SK-MEL-5 (cell line): ENCODE measurements at places on chromosomes 16 and 17.
A peak's percentile ranks its signal among the peaks of the same experiment; 100 is the strongest.

- DNase-seq = no peak
These were observed 187.4 kb upstream of the WSB1 start for GRCh38 chr17:27106347-27106981.

GRCh38 chr17:10127819-10128425 lies 70.5 kb downstream of the GAS7 start:
- DNase-seq = no peak

DNA sequence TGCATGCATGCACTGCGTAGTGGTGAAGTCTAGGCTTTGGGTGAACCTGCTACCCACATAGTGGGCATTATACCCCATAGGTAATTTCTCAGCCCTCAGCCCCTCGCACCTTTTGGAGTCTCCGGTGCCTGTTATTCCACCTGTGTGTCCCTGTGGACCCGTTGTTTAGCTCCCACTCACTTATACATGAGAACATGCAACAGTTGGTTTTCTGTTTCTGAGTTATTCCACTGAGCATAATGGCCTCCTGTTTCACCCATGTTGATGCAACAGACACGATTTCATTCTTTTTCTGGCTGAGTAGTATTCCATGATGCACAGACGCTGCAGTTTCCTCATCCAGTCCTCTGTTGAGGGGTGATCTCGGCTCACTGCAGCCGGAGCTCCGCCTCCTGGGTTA lies 141.5 kb upstream of the CHMP6 start:
- no peak for DNase-seq

DNA sequence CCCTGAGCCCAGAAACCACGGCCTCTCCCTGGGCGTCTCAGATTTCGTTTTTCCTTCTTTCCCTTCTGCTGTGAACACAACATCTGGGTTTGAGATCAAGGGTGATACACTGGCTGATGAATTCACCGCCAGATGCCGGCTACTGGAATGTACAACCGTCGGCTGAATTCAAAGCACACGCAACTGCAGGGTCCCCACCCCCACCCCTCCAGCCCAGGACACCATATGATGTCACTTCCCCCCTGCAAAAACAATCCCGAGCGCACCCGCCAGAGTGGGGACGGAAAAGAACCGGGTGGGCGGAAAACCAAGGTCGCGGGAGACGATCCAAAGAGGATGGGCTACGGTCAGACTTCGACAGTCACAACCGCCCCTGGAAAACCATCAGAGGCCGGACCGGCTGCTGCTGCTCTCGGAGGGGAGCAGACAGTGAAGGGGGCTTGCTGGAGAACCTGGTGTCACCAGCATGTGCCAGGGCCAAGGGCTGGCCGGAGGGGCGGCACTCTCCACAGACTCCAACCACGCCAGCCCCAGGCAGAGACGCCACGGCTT lies 23.3 kb downstream of the CEP295NL start:
- DNase-seq = no peak

GRCh38 chr17:6512552-6512951 lies 43.8 kb downstream of the PITPNM3 start:
- DNase-seq = no peak

- no peak for DNase-seq
These were observed 30.9 kb upstream of the SLC25A19 start for GRCh38 chr17:75319904-75320691.

DNA sequence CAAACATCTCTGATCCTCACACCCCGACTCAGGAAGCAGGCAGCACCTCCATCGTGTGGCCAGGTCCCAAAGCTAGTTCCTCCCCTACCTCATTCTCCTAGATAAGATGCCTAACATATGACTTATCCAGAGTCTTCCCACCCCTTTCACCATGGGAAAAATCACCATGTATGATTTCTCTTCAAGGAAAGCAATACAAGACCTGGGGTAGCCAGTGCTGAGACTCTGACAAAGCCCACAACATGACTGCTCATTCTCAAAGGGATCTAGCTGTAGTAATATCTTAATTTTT lies 45.1 kb downstream of the CMTM4 start:
- no peak for DNase-seq

GRCh38 chr17:77096570-77097214 lies 44.1 kb upstream of the SEC14L1 start:
- DNase-seq = peak; percentile 83

- no peak for DNase-seq
These were observed 145.2 kb downstream of the KCNJ2 start for GRCh38 chr17:70314506-70314905.

GRCh38 chr17:79793924-79794304 lies 3.0 kb downstream of the CBX8 start:
- DNase-seq = peak; percentile 67

GRCh38 chr17:7580604-7581575 lies 1.5 kb downstream of the CD68 start:
- no peak for DNase-seq

DNA sequence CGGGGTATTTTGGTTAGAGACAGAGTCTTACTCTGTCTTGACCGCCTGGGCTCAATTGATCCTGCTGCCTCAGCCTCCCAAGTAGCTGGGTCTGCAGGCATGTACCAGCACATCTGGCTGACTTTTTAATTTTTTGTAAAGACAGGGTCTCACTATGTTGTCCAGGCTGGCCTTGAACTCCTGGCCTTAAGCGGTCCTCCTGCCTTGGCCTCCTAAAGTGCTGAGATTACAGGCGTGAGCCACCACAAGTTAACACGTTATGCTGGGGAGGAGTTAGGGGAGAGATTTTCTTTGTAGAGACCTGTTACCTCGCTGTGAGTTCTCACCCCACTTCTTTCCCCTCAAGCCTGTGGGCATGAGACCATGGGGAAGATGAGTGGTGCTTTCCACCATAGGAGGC lies 1.8 kb upstream of the CES4A start:
- no peak for DNase-seq

DNA sequence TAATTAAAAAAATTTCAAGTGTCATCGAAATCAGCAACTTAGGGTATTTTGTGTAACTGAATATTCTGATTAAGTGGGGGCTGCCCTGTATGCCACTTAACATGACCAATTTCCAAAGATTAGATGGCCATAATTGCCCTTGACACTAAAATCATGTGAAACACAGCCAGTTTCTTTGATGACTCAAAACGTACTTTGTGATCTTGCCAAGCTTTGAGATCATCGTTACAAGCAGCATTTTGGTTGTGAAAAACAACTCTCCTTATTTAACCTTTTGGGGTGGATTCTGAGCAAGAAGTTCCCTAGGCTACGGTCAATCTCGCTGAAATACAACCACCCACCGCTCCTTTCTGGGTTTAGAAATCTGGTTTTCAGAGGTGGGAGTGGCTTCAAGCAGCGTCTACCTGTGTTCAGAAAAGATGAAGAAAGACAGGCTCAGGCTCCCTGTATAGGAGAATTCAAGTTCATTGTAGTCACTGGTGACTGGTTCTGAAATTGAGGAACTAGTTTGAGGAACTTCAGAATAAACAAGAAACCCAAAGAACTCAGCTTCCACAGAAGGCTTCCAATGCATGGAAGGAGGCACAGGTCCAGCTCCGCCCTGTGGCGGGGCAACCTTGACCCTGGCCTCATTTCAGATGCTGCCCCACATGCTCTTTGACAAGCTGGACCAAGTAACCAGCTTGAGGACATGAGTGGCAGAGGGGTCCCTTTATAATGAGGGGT lies 9.4 kb downstream of the MAP3K14 start:
- no peak for DNase-seq

DNA sequence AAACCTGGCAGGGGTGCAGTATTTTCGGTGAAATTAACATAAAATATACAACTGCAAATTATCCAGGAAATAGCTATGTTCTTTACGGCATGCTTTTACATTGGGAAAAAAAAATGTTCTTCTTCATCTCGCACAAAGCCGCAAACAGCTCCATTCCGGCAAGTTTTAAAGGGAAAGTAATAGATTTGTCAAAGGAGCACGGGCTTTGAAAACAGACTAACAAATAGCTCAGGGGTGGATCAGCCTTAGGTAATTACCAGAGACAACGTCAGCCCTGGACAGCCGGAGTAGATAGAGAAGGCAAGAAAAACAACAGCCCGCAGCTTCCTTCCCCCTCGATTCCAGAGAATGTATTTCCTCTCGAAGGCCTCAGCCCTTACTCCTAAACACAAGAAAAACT lies 222.5 kb downstream of the C16orf78 start:
- no peak for DNase-seq

DNA sequence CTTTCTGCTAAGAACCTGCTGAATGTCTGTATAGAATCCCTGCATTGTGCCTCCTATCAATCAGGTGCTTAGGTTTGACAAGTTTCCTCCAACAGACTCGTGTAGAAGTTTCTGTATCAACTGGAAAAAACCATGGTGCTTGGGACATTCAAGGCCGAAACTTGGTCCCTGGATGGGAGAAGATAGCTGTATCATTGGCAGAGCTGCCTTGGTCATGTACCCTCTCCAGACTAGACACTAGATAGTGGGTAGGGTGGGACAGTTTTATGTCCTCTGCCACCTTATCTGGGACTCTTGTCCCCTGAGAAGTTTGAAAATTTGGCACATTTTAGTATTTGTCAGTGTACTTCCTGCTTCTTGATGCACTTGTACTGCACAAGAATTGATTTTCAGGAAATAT lies 520.8 kb downstream of the WWOX start:
- no peak for DNase-seq

DNA sequence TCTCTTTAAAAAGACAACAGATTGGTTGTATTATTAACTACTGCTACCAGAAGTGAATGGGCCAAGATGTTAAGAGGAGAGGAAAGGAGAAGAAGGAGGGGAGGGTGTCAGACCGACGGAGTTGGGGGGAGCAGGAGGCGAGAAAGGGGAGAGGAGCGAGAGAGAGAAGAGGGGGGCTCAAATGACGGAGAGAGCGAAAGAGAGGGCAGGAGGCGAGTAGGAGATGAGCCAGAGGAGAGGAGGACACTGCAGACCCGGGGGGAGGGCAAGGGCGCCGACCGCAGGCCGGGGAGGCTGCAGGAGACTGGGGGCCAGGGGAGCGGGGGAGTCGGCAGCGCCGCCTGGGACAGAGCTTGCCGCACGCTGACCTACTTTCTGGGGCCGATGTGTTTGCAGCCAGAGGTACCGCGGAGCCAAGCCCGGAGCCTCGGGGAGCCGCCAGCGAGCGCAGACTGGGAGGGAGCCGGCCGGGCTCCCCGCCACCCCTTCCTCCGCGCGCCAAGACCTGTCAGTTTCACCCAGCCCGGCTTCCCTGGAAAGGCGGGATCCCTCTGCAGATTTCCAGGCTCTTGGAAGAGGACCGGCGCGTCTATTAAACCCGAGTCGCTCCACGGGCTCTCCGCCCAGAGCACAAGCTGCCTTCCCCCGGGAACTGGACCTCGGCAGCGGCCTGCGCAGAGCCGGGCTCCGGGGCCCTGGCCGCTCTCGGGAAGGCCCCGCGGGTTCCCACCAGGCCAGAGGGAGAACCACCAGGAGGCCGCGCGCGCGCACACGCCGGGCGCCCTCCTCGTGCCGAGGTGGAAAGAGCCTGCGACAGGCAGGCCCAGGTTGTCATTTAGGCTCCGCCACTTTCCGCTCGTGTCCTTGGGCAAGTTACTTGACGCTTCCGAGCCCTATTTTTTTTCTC lies 74.6 kb downstream of the CMC2 start:
- no peak for DNase-seq

GRCh38 chr16:10182222-10183053 lies at the start of gene GRIN2A:
TSS of gene GRIN2A (minus strand) at chr16:10182428. CDS start at chr16:10180411, 2,017 bp downstream.
- DNase-seq = no peak

- DNase-seq = no peak
These were observed 4.5 kb upstream of the PYCR1 start for GRCh38 chr17:81941484-81942166.

- peak; percentile 45 for DNase-seq
These were observed 157.7 kb upstream of the RPL38 start for GRCh38 chr17:74045608-74046280.

GRCh38 chr17:4167786-4168185 lies 24.8 kb downstream of the CYB5D2 start:
- DNase-seq = no peak

GRCh38 chr17:15274017-15274416 lies 8.9 kb upstream of the PMP22 start:
- DNase-seq = no peak

- no peak for DNase-seq
These were observed at the start of gene OR4D2 for GRCh38 chr17:58166682-58167081. TSS of gene OR4D2 (plus strand) at chr17:58166982. CDS start at chr17:58169656, 2,674 bp downstream.

GRCh38 chr16:4923853-4924252 lies 13.1 kb downstream of the PPL start:
- no peak for DNase-seq

- no peak for DNase-seq
These were observed 190.3 kb downstream of the KIF2B start for GRCh38 chr17:54013072-54013471.

DNA sequence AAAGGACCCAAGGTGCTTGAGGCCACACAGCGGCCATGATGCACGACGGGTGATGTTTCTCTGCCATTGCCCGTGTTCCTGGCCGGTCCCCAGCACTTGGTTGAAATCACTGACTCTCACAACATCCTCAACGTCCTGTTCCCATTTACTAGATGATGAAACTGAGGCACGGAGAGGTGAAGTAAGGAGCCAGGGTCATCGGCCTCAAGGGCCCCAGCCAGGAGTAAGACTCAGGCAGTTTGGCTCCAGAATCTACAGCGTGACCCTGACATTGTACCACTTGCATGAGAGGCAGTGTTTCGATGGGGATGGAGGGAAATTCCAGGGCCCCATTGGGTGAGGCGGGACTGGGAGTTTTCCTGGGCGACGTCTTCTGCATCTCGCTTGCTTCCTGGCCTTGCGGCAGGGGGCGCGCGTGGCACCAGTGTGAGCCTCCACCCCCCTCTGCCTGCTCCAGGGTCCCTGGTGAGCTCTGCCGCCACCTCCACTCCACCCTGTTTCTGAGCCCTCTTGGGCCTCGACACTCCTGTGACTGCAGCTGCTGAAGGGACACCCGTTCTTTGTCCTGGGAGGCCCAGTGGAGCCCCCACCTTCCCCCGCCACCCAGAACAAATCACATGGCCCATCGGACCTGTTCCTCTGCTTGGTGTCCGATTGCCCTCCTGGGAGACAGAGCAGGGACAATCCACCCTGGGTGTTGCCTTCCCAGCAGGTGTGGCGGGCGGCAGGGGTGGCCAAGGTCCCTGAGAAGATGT lies 133.0 kb upstream of the GSE1 start:
- DNase-seq = peak; percentile 60

- DNase-seq = no peak
These were observed 10.7 kb downstream of the ZNF205 start for GRCh38 chr16:3122926-3123570.

DNA sequence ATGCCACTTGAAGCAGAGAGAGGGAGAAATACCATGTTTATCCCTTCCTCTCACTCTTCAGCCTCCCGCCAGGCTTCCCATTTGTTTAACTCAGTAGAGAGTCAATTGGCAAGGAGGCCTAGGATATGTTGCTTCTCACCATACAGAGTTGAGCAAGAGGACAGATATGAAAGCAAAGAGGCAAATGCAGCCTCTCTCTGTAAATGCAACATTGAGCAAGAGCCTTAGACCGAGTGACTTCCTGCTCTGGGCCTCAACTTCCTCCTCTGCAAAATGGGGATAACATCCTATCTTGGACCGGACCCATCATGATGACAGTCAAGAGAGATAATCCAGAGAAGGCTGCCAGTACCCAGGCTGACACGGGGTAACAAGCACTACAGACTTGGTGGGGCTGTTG lies 36.8 kb downstream of the SOCS1 start:
- DNase-seq = no peak

- no peak for DNase-seq
These were observed 19.4 kb downstream of the RHOT1 start for GRCh38 chr17:32161506-32162365.

GRCh38 chr16:30786936-30787612 lies at the start of gene ZNF629:
TSS of gene ZNF629 (minus strand) at chr16:30787205. CDS start at chr16:30784482, 2,723 bp downstream.
- peak; percentile 50 for DNase-seq
